Hematopoietic multipotent progenitor cell treated with erythropoietin and hydrocortisone succinate and interleukin-3 and kit ligand, for 6 days (in vitro differentiated cells): ENCODE measurements at places on chromosomes 7 and 10.
A peak's percentile ranks its signal among the peaks of the same experiment; 100 is the strongest.

DNA sequence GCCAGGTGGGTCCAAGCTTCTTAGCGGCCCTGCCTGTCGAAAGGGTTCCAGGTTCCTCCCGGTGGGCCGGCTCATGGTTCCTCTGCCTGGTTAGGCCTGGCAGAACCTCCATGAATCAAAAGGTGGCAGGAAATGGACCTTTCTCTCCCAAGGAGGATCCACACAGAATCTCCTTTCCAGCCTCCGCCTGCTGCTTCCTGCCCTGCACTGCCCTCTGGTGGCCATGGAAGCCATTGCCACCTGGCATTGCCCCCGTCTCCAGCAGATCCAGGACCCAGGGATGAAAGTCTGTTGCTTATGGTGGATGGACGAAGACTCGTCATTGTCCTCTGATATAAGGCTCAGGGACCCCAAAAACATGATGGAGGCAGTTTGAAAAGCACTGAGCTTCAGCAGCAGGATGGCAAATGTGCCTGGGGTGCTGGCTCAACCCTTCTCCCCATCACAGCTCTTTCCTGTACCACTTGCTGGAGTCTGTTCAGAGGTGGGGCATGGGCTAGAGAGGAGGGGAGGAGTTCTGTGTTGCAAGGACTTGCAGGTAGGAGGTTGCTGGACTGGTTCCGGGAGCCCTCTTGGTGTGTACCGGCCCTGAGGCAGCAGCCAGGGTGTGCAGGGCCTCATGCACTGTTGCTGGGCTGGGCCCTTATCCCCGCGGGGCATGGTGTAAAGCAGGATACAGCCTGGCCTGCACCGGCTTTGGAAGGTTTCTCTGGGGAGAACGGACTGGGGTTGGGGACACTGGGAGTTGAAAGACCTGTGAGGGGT lies 11.3 kb upstream of the INMT start:
- DNase-seq: peak; percentile 80

- no peak for DNase-seq
Measured at GRCh38 chr7:85290269-85290668, 103.4 kb upstream of the SEMA3D start.

DNA sequence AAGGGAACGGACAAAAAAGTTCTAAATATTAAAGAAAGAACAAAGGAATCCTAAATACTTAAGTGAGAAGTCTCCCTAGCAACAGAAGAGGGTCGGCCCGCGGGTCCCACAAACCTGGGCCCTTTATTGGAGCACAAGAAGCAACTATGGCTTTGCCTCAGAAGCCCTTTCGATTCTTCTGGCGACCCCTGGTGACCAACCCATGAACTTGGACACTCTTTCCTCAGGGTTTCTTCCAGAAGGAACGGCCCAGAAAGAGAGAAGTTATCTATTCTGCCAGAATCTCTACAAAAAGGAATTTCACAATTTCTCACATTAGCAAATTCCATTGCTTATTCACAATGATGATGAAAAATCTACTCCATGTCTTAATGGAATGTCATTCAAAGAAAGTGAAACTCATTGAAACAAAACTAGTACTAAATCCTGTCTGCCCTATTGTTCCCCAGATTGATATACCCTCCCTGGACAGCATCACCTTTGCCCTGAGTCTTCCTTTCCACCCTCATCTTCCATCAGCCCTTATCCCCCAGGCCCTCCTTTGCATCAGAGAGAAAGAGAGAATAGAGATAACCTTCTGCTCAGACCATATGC lies 43.7 kb downstream of the CPVL start:
- DNase-seq: peak; percentile 80

DNA sequence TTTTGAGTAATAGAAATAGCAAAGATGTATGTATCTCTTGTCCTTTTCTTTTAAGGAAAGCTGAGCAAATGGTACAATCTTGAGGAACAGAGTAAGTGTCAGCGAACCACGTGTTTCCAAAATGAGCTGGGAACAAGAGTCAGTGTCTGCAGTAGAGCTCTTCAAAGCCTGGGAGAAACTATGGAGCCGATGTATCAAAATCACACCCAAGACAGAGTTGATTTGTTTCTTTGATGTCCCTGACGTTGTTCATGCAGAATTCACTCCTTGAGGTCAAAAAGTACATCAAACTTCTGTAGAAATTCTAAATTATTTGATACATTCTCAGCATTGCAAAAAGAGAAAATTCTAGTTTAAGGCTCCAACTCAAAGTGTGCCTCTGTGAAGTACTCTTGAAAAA lies 216.5 kb downstream of the SKIDA1 start:
- no peak for DNase-seq

GRCh38 chr10:91349381-91349780 lies 60.8 kb upstream of the HECTD2 start:
- DNase-seq: no peak

DNA sequence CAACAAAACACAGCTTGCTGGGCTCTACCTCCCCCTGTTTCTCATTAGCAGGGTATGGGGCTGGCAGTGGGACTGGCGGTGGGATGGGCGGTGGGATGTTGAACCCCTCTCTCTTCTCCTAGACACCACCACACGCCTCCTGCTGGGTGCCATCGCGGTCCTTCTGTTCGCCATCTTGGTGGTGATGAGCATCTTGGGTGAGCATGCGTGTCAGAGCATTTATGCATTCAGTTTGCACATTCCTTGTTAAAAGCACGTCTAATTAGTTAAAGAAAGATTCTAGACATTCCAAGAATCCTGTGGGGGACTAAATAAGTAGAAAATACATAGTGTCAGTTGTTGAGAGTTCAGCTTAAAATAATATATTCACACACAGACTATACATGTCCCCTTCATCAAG lies 12.7 kb downstream of the CLEC2L start:
- no peak for DNase-seq
